Activated effector memory CD4-positive, alpha-beta T cell treated with Interleukin-2 at 50 U/mL for 16 hours (primary cell): ENCODE measurements at places on chromosomes 1 and 21.

DNA sequence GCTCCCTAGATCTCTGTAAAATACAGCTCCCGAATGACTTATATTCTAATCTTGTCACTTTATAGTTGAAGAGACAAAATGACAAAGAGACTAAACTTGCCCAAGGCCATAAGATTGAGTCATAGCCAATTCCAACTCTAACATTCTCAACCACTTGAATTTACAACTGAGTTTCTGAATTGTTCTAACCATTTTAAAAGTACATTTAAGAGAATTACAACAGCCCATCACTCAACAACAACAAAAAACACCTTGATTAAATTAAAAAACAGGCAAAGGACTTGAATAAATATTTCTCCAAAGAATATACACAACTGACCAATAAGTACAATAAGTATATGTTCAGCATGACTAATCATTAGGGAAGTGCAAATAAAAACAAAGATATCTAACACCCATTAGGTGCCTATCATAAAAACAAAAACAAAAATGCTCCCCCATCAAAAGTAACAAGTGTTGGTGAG is 8.7 kb upstream of the ADCY10 start:
- no peak for DNase-seq

GRCh38 chr1:65541161-65541560 is 120.7 kb downstream of the LEPR start:
- DNase-seq, result no peak

- no peak for DNase-seq
Measured at GRCh38 chr1:155463865-155464650, 98.5 kb downstream of the ASH1L start.

GRCh38 chr1:941015-941587 is 17.4 kb downstream of the SAMD11 start:
- DNase-seq, result no peak

DNA sequence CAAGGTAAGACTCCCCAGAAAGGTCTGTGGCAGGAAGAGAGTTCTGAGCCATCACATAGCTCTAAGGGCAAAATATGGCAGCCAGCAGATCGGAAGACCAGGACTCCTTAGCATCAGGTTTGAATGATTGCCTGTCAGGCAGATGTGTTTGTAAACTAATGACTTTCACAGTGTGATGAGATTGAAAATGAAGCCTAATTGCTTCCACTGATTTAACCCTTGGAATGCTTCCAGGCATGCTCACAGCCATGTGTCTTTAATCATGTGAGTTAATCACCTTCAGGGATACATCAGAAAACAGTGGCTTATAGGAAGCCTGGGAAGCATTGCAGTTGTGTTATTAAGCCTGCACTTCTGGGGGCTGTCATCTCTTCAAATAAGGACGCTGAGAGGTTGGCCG is 82.8 kb downstream of the LRRC53 start:
- DNase-seq, result no peak

DNA sequence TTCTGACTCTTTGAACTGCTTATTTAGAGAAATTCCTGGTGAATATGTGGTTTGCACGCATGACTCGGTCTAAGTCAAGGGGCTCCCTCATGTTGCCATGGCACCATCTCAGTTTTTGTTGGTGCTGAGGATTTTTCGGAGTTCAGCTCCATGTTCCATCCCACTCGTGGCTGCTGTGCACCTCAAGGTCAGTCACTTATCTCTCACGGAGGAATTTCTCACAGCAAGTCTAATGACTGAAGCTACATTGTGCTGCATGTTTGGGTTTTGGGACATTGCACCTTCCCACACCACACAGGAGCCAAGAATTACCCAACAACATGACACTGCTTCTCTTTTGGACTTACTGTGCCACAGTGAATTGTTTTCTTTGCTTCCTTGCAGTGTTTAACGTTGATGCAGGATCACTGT is 269.9 kb downstream of the NCAM2 start:
- no peak for DNase-seq

DNA sequence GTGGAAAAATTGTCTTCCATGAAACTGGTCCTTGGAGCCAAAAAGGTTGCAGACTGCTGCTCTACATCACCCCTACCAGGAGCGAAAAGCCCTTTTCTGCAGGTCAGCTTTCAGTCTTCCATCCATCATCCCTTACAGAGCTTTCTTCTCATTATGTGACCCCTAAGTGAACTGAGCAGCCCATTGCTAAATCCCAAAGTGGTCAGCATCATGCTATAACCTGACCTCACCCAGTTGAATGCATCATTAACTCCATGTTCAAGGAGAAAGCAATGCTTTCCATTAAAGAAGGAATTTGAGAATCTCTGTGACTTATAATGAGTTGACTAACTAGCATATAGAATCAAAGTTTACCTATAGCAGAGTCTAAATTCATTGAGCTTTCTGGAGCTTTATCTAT is 10.4 kb upstream of the IL24 start:
- DNase-seq, result no peak

DNA sequence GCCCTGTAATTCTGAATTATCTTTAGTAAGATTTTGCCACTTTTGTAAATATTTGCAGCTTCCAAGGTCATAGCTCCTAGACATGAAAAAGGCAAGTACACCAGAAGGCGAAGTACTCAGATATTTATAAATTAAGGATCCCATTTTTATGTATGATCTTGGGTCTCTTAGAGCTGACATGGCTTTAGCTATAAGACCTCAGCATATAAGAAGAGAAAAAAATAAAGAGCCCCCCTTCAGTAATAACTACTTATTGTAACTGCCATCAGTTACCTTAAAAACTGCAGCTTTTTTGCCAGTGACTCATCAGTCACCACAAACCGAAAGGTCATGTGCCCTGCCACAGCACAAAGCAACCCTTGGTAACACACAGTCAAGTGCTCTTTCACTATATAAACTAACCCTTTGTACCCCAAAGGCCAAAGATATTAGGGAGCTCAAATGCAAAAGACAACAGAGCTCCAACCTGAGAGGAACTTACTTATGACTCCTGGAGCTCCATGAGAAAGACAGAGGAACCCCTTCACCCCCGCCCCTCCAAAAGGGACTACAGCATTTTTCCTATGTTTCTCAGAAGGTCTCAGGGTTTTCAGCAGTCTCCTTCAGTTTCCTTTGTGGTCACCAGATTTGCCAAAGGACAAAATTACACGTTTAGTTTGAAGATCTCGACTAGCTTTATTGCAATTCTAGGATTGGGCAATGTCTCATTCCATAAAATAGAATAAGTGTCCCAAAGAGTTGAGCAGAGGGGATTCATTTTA is 219.8 kb upstream of the DUSP10 start:
- DNase-seq, result no peak

GRCh38 chr21:35017256-35017655 is 31.8 kb downstream of the RUNX1 start:
- DNase-seq, result no peak

GRCh38 chr1:180309338-180309737 is 79.3 kb downstream of the LHX4 start:
- DNase-seq, result no peak
